CD4-positive, alpha-beta T cell treated with Interleukin-17A for 1 hour (primary cell): ENCODE measurements at places on chromosomes 1 and 21.

DNA sequence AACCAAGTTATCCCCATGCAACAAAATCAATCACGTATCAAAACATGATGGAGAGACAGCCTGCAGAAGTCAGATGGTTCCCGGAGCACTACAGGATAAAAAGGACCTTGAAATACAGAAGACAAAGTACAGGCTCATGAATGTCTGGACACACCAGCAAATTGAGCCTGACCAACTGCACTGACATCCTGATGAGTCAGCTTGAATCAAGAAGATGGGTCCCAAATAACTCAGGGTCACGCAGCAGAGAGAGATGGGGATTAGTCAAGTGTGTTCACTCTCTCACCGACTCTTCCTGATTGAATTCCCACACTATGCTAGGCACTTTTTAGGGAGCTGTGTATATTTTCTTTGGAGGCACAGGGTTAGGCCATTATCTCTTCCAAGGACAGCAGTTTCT is 71.1 kb upstream of the DIRAS3 start:
- DNase-seq = no peak

DNA sequence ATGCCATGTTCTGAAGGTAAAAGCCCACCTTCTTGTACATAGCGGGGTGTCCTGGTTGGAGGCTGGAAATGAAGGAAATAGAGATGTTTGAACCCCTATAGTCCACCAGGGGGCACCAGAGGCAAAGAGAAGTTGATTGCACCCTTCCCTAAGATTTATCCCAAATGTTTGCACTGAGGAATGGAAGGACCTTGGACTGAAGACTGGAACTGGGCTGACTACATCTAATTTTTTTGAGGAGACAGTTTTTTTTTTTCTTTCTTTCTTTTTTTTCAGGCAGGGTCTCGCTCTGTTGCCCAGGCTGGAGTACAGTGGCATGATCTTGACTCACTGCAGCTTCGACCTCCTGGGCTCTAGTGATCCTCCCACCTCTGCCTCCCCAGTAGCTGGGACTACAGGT is 55.3 kb upstream of the EIF4G3 start:
- DNase-seq = peak; percentile 51

- DNase-seq = peak; percentile 49
Observed at GRCh38 chr21:46295996-46296752, 10.0 kb downstream of the YBEY start.

DNA sequence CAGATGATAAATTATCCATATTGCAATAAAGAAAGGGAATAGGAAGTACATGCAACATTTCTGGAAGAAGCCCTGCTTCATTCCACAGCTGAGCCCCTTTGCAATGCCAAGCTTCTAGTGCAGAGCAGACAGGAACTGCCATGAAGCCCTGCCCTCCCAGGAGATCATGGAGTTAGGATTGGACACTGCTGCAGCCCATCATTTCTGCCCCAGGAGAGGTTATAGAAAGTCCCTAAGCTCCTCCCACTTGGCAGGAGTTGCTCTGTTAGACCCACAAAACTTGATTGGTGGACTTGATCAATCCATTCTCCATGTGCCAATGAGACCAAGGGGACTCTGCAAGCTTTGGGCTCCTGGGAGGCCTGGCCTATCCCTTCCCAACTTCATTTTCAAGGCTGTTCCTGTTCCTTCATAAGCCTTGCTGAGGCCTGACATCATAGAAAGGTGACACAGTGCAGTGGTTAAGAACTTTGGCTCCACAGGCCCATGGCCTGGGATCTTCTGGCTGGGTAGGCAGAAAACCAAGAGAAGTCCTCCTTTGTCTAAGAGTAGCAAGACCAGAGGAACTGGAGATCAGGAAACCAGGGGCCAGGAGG is 1.3 kb upstream of the LAPTM5 start:
- DNase-seq = no peak

DNA sequence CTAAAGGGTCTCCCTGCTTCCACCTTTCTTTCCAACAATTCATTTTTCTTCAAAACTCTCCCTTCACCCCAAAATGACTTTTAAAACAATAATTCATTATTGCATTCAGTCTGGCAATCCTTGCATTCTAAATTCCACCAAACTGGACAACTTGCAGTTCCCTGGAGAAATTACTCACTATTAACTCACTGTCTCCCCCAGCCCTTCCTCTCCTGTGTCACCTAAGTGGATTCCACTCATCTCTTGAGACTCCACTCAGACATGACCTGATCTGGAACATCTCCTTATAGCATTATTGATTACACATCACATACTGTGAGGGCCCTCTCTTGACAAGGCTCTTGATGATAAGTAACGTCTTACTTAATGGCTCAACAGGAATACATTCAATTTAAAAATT is 257.1 kb downstream of the BRINP2 start:
- DNase-seq = no peak

DNA sequence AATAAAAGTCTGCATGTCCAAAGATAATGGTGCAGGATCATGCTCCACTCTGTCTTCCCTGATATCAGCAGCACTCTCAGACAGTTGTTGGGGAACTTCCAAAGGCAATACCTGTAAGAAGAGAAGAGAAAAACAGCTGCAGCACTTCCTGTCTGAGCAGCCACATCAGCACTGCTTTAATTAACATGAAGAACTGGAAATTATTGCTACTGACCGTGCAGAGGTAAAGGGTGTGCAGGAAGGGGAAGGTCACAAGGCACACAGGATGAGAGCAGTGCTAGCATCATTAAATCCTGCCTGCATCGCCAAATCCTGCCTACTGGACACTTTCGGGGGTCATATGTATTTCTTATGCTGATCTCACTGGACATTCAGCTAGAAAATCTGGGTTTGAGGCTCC is 379.0 kb downstream of the LMX1A start:
- no peak for DNase-seq

- no peak for DNase-seq
Observed at GRCh38 chr1:26328597-26328996, 10.8 kb downstream of the CD52 start.

DNA sequence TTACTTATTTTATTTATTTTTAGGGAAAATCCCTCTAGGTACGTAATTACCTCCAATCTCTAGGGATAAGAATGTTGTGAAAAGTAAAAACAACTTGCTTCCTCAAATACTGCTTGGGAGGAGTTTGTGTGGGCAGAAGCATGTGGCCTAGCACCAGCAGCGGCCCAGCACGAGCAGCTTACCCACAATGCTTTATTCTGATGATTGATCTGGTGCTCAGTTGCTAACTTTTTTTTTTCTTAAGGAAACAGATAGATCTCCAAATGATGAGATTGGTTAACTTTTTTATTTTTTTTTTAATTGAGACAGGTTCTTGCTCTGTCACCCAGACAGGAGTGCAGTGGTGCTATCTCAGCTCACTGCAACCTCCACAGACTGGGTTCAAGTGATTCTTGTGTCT is 4.2 kb downstream of the CLIC6 start:
- no peak for DNase-seq

GRCh38 chr1:51968632-51969031 is 21.9 kb downstream of the RAB3B start:
- DNase-seq = no peak
